ENCODE measurements at places on chromosomes 1 and 21. TPM values are rescaled to one million over a fixed set of nuclear protein-coding genes. Genes with fewer than 3 reads are reported as not detected.

Gene LRRC52
- total RNA-seq = not detected

Gene RGS16
- 7.9 TPM for total RNA-seq

Gene FAM78B
- total RNA-seq = 1.5 TPM

Gene HP1BP3
- total RNA-seq = 251 TPM

Gene TNFRSF4
- 0.39 TPM for total RNA-seq

Gene NKAIN1
- 0.39 TPM for total RNA-seq

Gene AKR7A3
- 0.39 TPM for total RNA-seq

Gene INKA2
- 5.9 TPM for total RNA-seq

Gene C1orf210
- 0.99 TPM for total RNA-seq

Gene PROK1
- total RNA-seq = not detected

Gene SLC45A1
- 0.49 TPM for total RNA-seq

Gene CORT
- 0.49 TPM for total RNA-seq

GRCh38 chr21:44526096-44526997, 13.6 kb downstream of the KRTAP10-1 start:
- DNase-seq = no peak

GRCh38 chr1:41241749-41242341, at the start of gene SCMH1:
Gene SCMH1, minus strand, starts transcription at chr1:41242306. Its CDS starts 56,173 bp downstream, at chr1:41186133.
- no peak for DNase-seq

- DNase-seq = no peak
These were observed 65.4 kb downstream of the TAS1R2 start for GRCh38 chr1:18794051-18794450.

DNA sequence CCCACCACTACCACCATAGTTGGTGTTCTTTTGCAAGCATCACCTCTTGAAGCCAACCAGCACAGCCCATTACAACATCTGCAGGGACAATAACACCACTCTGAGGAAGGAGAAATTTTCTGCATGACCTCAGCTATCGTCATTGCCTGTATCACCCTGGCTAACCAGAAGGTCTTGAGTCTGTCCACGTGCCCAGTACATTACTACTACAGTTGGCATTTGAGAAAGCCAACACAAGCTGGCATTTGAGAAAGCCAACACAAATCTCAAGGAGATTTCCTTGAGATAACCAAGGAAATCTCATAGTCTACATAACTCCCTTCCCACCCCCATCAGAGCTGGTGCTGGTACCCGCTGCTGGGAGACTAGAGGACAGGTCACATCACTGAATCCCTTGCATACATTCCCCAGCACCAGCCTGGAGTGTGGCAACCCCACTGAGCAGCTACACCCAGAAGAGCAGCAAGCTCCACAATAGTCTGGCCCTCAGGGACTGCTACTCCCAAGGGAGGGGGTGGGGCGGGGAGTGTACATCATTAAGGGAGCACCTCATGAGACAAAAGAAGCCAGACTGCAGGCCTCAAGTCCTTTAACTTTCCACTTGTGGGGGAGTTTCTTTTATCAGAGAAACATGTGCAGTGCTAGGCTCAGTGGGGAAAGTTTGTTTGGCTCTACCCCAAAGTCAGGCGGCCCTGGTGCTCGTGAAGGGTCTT, 46.0 kb upstream of the GUCA2A start:
- DNase-seq = no peak

DNA sequence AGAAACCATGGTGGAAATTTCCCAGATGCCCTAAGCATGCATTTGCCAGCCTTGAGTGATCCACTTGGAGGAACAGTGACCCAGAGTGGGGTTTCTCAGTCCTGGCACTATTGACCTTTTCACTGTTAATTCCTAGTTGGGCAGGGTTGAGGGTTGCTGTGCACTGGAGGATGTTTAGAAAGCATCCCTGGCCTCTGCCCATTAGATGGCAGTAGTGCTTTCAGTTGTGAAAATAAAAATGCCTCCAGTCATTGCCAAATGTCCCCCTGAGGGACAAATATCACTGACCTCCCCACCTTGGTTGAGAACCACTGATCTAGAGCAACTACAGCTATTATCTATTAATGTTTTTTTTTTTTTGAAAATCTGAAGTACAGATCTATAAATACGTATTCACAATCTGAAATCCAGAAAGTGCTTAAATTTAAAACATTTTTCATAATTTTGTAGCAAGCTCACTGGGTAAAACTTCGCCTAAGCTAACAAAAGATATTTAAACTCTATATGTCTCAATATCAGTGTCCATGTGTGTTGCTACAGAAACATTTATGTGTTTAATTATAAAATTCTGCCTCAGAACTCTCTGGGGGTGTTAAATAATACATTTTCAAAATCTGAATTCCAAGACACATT, 27.3 kb downstream of the F3 start:
- DNase-seq = no peak

GRCh38 chr1:58546520-58547308, at the start of gene OMA1:
Gene OMA1, minus strand, starts transcription at chr1:58546726. Its CDS starts 7,432 bp downstream, at chr1:58539294.
- peak; percentile 97 for DNase-seq

GRCh38 chr1:235558621-235559169, 54.4 kb upstream of the B3GALNT2 start:
- no peak for DNase-seq

DNA sequence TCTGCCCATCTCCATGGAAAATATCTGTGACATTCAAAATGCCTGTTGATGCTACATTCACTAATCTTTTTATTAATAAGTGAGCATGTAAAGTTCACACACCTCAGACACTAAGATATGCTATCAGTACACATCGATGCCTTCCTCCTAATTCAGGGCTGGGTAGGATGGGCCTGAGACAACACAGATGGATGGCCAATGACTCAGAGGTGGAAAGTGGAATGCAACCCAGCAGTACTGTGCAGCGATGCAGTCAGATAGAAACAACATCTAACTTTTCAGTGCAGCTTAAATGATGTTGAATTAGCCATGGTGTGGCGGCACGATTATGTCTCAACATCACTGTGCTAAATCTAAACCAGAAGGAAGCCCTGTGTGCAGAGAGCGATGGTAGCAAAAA, 161.6 kb upstream of the KCNJ15 start:
- no peak for DNase-seq

- DNase-seq = no peak
These were observed 32.5 kb upstream of the CACHD1 start for GRCh38 chr1:64437453-64437852.

- no peak for DNase-seq
These were observed 5.3 kb downstream of the AKNAD1 start for GRCh38 chr1:108851567-108851966.

DNA sequence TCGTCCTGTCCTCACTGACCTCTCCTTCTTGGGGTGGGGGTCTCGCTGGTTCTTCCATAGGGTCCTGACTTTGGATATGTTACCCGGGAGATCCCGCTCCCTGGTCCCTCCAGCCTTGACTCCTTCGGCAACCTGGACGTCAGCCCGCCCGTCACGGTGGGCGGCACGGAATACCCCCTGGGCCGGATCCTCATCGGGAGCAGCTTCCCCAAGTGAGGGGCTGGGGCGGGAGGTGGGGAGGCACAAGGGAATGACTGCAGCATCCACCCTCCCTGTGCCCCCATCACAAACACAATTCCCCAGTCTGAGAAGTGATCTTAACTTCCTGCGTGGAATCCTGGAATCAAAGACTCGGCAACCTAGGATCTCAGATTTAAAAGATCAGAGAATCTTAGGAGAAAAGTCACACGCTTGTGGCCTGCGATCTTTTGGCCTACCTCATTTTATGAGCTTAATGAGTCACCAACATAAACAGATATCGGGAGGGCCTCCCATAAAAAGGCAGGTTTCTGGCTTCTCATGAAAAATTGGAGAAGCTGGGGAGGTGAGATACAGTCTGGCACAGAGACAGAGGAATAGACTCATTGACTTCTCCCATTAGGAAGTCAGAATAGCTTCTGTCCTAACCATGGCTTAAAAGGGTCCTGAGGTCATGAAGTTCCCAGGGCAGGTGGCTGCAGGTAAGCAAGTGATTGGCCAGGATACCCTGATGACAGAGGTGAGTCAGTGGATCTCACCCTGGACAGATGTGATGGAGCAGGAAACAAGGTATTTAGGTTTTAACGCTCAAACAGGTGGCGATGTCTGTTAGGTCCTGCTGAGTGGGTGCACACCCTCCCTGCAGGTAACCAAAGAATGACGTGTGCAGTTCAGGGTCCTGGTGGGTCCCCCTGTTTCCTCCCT, 15.9 kb upstream of the PADI3 start:
- no peak for DNase-seq

- DNase-seq = peak; percentile 17
These were observed 329.3 kb downstream of the BARHL2 start for GRCh38 chr1:90387805-90388204.

DNA sequence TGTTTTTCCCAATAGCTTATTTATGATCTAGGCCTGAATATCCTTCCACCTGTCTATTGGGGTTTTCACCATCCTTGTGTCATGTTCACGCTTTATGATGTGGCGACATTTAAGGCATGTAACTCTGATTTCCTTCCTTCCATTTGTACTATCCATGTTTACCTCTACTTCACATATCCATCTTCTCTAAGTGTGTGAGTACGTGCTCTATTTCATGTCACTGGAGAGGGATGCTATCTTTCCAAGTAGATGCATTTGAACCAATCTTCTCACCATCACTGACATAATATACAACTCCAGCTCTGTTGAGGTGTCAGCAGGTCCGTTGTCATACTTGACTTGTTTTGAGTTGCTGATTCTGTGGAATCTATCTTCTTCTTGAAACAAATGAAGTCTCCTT, 283.2 kb downstream of the PTBP2 start:
- no peak for DNase-seq

GRCh38 chr1:9160079-9160717, 31.3 kb upstream of the GPR157 start:
- DNase-seq = no peak

- peak; percentile 86 for DNase-seq
These were observed 325.9 kb upstream of the ADAMTS5 start for GRCh38 chr21:27292783-27293182.

GRCh38 chr1:53578358-53578757, 119.2 kb downstream of the DMRTB1 start:
- no peak for DNase-seq

- DNase-seq = no peak
These were observed 145.7 kb upstream of the BARHL2 start for GRCh38 chr1:90862782-90863181.

- DNase-seq = no peak
These were observed 6.7 kb downstream of the SLC1A7 start for GRCh38 chr1:53135735-53136114.

Data from skin of body (tissue), 3 donors.